ENCODE measurements at places on chromosomes 11 and 22.
A peak's percentile ranks its signal among the peaks of the same experiment; 100 is the strongest.

- no peak for DNase-seq
These were observed 882.7 kb downstream of the BRD1 start for GRCh38 chr22:48944751-48945620.

DNA sequence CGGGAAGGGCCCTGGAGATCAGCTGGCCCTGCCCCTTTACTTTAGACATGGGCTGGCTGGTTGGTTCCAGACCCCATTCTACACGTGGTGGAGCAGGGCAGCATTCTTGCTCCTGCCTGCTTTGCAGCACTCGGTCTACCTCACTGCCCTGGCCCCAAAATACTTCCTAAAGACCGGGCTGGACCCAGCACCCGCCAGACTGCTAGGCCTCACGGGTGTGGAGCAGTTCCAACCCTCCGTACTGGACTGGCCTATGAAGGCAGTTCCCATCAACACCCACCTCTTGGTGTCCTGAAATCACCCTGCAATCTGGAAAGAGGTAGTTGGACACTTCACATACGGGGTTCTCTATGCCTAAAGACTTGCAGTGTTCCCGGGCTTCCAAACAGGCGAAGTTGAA, 6.4 kb downstream of the MCAT start:
- no peak for DNase-seq

DNA sequence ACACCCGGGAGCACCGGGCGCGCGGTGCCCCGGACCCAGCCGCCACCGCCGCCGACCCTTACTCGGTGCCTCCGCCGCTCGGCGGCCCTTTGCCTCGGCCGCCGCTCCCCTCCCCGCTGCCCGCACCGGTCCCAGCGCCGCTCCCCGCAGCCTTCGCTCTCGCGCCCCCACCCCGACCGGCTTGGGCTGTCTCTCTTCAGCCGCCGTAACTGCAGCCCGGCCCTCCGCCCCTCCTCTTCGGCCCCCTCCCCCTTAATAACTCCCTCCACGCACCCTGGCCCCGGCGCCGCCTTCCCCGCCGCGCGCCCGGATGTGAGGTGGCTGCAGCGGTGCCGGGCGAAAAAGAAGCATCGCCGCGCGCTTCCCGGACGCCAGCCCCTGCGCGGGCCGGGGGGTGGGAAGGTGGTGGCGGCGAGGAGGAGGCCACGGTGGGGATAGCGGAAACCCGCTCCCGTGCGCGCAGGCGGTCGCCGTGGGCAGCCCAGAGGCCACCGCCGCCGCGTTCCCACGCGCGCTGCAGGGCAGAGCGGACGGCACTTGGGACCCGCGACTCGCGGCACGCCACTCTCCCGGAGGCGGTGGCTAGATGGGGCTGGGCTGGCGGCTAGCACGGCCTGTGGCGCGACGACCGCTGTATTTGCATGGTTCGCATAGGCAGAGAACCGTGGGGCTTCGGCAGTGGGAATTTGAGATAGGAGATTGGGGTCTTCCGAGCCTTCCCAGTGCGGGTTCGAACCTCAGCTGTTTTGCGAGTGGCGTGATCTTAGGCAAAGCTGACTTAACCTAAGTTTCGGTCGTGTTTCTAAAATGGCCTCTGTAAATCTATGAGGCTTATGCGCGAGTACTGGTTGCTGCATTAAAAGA, at the start of gene EIF4ENIF1:
Gene EIF4ENIF1 (minus strand): TSS at position 211 of the 864 bp plus-strand sequence. CDS start 1,124 bp downstream, outside the sequence.
- peak; percentile 77 for DNase-seq

GRCh38 chr11:126930091-126930841, 70.3 kb downstream of the KIRREL3 start:
- no peak for DNase-seq

DNA sequence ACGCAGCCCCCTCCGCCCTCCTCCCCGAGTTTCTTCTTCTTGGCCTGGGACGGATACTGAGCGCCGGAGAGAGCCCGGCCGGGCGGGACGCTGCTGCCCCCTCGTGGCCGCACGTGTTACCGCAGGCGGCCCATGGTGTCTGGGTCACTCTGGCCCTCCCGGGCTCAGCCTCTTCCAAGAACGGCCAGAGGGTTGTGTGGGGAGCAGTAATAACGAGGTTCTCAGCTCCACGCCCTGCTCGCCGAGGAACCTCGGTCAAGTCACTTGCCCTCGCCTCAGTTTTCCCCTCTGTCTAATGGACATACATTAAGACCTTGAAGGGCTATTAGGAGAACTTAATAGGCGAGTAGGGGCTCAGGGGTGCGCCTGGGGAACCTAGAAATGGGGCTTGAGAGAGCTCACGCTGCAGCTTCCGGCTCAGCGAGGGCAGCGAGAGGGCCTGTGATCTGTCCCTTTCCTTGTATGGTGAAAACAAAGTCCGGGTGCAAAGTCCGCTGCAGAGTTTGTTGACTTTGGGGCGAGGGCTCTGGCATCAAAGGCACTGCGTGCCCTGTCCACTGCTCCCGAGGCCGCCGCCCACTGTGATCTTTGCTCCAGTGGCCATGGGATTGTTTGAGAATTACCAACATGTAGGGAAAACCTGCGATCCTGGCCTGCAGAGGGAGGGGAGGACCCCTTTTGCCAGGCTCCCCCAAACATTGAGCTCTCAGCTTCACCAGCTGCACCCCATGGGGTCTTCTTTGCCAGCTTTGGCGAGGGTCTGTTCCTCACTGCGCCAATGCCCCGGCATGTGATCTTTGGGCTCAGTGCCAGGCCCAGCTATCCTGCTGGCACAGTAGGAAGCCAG, 14.4 kb upstream of the LRP5 start:
- peak; percentile 62 for DNase-seq

GRCh38 chr11:84384731-84385130, 1098.6 kb upstream of the CCDC90B start:
- no peak for DNase-seq

- no peak for DNase-seq
These were observed 9.1 kb upstream of the OR10D3 start for GRCh38 chr11:124174001-124174583.

DNA sequence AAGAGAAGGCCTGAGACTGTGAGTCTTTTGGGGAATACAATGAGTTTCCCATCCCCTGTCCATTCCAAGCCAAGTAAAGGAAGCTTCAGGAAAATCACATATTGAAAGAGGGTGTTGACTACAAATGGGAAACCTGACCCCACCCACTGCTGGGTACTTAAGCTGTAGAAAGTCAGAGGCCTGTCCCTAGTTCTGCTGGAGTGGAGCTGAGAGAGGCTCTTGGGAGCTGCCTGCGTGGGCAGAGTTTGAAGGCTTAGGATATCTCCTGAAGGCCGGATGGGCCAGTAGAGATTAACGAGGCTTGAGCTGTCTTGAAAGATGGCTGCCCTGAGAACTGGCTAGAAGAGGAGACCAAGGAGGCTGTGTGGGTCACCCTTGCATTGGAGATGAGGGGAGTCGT, 176.2 kb upstream of the NECTIN1 start:
- no peak for DNase-seq

GRCh38 chr11:7600205-7600775, 73.0 kb downstream of the CYB5R2 start:
- DNase-seq: no peak

- no peak for DNase-seq
These were observed 10.6 kb downstream of the NADSYN1 start for GRCh38 chr11:71463331-71464211.

DNA sequence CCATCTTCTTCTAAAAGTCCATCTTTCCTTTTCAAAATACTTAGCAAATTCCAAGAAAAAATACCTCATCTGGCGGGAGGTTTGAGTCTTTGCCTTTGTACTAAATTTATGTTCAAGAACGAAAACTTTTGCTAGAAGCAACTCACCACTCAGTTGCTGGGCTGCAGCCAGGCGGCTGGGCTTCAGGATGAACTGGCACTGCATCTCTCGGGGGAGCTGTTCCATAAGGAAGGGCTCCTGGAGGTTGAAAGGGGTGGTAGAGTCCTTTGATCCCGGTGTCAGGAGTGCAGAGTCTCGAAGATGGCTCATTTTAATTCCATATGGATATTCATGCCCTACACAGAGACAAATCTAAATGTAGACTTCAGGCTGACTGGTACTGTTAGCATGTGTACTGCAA, 105.8 kb downstream of the ARHGAP20 start:
- no peak for DNase-seq

- no peak for DNase-seq
These were observed 76.5 kb upstream of the SNX19 start for GRCh38 chr11:130992788-130993187.

- no peak for DNase-seq
These were observed 458.5 kb upstream of the CCDC90B start for GRCh38 chr11:83744620-83745192.

Data from activated CD4-positive, alpha-beta T cell treated with anti-CD3 and anti-CD28 coated beads for 1 hour (primary cell).